PC-3 (cell line): ENCODE measurements at places on chromosomes 6 and 20. TPM values are rescaled to one million over a fixed set of nuclear protein-coding genes. Genes with fewer than 3 reads are reported as not detected.

DNA sequence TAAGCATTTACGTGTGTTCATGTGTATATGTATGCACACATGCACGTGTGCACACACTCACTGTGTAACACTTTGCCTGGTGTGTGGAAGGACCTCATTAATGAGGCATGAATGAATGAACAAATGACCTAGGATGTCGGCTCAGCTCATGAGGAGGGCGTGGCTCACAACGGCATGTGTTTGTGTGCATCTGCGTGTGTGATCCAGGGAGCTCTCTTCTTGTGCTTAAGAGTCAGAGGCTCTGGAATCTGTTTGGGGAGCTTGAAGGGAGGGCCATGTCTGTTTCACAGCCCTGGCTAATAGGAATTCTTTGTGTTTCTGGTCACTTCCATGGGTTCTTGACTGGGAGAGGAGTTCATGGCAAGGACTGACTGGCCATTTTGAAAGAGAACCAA lies 32.7 kb downstream of the TOX2 start:
- no peaks in the 10 kb centered on the region for H3K36me3 ChIP-seq
- no peak overlapping the region for H3K27ac ChIP-seq
- no peak for DNase-seq
- no peak overlapping the region for H3K4me3 ChIP-seq
- peaks cover 13% of the 10 kb centered on the region for H3K4me1 ChIP-seq

GRCh38 chr6:1390133-1390945 lies 963 bp downstream of the FOXF2 start:
- no peak overlapping the region for H3K27ac ChIP-seq
- H3K27me3 ChIP-seq: peaks cover 72% of the 10 kb centered on the region
- H3K4me3 ChIP-seq: no peak overlapping the region

DNA sequence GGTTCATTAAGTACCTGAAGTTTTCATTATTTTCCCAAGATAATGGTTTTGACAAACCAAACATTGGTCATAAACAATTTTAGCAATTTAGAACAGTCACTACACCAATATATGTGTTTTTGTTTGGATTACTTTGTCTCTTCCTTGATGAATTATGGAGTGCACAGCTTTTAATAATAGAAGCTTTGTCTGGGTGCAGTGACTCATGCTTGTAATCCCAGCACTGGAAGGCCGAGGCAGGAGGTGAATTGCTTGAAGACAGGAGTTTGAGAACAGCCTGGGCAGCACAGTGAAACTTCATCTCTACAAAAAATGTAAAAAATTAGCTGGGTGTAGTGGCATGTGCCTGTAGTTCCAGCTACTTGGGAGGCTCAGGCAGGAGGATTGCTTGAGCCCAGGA lies 89.4 kb upstream of the ANKEF1 start:
- peak overlapping the region; percentile 74 for H3K27ac ChIP-seq
- H3K36me3 ChIP-seq: no peaks in the 10 kb centered on the region
- H3K4me3 ChIP-seq: no peak overlapping the region
- no peaks in the 10 kb centered on the region for H3K27me3 ChIP-seq

GRCh38 chr20:33408716-33409654 lies 7.7 kb upstream of the CDK5RAP1 start:
- no peak for DNase-seq
- H3K4me1 ChIP-seq: no peaks in the 10 kb centered on the region
- H3K4me3 ChIP-seq: no peak overlapping the region
- no peaks in the 10 kb centered on the region for H3K27me3 ChIP-seq
- no peak overlapping the region for H3K27ac ChIP-seq

- no peak for DNase-seq
- H3K4me1 ChIP-seq: no peaks in the 10 kb centered on the region
- H3K36me3 ChIP-seq: no peaks in the 10 kb centered on the region
- H3K27ac ChIP-seq: no peak overlapping the region
- no peak overlapping the region for H3K4me3 ChIP-seq
Measured at GRCh38 chr6:163731215-163732013, 316.9 kb downstream of the QKI start.

- H3K4me1 ChIP-seq: peaks cover 9% of the 10 kb centered on the region
- no peak for DNase-seq
- no peak overlapping the region for H3K27ac ChIP-seq
- H3K27me3 ChIP-seq: no peaks in the 10 kb centered on the region
- no peak overlapping the region for H3K4me3 ChIP-seq
Measured at GRCh38 chr20:41432746-41433145, 66.1 kb upstream of the EMILIN3 start.

DNA sequence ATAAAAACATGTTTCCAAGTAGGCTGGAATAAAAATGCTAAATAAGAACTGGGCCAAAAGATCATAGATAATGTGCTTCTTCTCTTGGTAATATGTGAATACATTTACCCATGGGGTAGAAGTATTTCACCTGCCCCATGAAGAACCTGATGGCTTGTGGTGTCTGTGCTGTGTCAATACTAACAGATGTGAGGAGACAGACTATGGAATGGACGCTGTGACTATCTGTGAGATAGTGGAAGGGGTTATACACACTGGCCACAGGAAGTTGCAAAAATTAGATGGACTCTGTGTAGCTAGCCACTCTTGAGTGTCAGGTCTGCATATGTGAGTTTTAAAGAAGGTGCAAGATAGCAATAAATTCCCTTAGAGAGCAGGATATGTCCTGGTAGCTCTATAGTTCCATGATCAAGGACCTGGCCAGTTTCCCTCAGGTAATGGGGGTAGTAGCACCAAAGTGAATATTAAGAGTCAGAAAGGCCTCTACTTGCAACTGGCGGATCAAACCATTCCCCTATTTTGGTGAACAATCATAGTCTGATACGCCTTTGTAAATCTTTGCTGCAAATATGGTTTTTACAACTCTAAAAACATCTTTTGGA lies 48.6 kb downstream of the NEDD9 start:
- H3K4me1 ChIP-seq: peaks cover 17% of the 10 kb centered on the region
- no peak overlapping the region for H3K4me3 ChIP-seq
- no peak for DNase-seq
- peaks cover 20% of the 10 kb centered on the region; the same call in 1 of the 2 replicates for H3K36me3 ChIP-seq
- no peaks in the 10 kb centered on the region for H3K27me3 ChIP-seq
- H3K27ac ChIP-seq: no peak overlapping the region

- no peaks in the 10 kb centered on the region for H3K4me1 ChIP-seq
- H3K27me3 ChIP-seq: no peaks in the 10 kb centered on the region
- no peak overlapping the region for H3K4me3 ChIP-seq
- no peak for DNase-seq
- no peak overlapping the region for H3K27ac ChIP-seq
Measured at GRCh38 chr6:169502445-169502844, 199.4 kb downstream of the WDR27 start.

DNA sequence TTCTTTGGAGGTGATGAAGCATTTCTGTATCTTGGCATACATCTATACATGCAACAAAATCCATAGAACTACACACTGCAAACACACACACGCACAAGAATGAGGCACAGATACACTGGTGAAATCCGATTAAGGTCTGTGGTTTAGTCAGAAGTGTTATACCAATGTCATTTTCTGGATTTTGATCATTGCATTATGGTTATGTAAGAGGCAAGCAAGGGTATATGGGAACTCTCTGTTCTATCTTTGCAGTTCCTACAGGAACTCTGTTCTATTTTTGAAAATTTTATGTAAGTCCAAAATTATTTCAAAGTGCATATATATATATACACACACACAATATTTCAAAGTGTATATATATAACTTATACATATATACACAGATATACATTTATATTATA lies 101.7 kb downstream of the SYNDIG1 start:
- no peak for DNase-seq
- no peak overlapping the region for H3K4me3 ChIP-seq
- H3K27me3 ChIP-seq: peaks cover 94% of the 10 kb centered on the region
- H3K27ac ChIP-seq: no peak overlapping the region
- H3K36me3 ChIP-seq: no peaks in the 10 kb centered on the region
- no peaks in the 10 kb centered on the region for H3K4me1 ChIP-seq

DNA sequence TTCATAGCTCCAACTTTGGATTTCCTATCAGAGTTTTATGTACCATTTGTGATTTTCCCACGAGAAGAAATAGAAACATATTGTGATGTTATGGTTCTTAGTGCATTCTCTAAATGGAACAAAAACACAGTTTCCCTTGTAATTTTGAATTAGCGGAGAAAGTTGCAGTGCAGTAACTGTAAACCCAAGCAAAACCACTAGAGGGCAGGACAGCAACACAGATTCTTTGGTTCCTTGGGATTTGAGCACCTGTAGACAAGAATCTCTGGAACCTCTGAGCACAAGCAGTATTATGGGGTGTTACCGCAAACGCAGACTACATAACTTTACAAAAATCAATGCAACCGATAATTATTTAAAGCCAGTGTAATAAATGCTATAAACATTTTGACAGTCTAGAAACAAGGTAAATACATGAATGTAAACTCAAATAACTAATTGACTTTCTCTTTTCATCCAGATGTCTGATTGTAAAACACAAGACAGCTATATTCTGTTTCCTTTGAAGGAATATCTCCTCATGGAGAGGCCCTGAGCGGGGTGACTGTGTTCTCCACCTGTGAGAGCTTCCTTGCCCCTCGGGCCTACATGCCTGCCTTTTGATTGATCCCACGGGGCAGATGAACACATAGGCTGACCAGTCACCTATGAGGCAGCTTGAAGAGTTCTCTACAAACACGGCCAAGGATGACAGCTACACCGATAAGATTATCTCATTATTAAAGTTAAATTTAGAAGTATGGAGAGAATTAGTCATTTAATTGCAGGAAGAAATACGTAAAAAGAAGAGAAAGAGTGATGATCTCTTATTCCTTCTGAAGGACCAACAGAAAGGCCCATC lies 67.5 kb upstream of the COL21A1 start:
- no peaks in the 10 kb centered on the region for H3K27me3 ChIP-seq
- no peak overlapping the region for H3K27ac ChIP-seq
- peaks cover 5% of the 10 kb centered on the region; the same call in 1 of the 2 replicates for H3K4me1 ChIP-seq
- DNase-seq: peak; percentile 81

DNA sequence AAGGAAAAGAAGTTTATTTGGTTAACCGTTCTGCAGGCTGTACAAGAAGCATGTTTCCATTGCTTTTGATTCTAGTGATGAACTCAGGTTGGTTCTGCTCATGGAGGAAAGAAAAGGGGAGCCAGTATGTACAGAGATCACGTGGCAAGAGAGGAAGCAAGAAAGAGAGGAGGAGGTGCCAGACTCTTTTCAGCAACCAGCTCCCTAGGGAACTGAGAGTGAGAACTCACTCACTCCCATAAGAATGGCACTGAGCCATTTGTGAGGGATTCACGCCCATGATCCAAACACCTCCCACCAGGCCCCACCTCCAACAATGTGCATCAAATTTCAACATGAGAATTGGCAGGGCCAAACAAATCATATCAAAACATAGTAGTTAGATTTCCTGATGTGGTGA lies 649.1 kb downstream of the EPM2A start:
- H3K4me3 ChIP-seq: no peak overlapping the region
- H3K27me3 ChIP-seq: no peaks in the 10 kb centered on the region

- no peaks in the 10 kb centered on the region for H3K27me3 ChIP-seq
- DNase-seq: no peak
- H3K4me1 ChIP-seq: no peaks in the 10 kb centered on the region
- no peak overlapping the region for H3K4me3 ChIP-seq
- no peak overlapping the region for H3K27ac ChIP-seq
- H3K36me3 ChIP-seq: peaks cover 9% of the 10 kb centered on the region
Measured at GRCh38 chr6:41571021-41571780, 25.0 kb downstream of the FOXP4 start.

DNA sequence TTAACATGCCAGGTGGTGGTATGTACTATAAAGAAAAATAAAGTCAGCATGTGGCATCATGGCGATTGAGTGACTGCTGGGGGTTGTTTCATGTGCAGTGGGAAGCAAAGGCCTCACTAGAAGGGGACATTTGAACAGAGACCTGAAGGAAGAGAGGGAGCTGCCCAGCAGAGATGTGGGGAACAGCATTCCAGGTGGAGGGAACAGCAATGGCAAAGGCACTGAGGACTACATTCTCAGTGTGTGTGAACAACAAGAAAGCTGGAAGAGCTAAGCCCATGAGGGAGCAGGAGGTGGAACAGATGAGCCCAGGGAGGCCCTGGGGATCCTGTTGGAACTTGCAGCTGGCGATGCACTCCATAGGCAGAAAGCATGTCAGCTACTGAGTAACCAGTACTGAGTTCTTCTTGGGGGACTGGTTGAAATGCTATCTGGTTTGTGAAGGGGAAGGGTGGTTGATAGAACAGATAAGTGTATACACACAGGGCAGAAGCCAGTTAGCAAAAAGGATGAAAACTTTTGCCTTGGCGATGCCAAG lies 29.2 kb downstream of the NOX3 start:
- no peaks in the 10 kb centered on the region for H3K27me3 ChIP-seq
- H3K4me3 ChIP-seq: no peak overlapping the region
- H3K4me1 ChIP-seq: no peaks in the 10 kb centered on the region
- no peak for DNase-seq
- H3K36me3 ChIP-seq: no peaks in the 10 kb centered on the region

DNA sequence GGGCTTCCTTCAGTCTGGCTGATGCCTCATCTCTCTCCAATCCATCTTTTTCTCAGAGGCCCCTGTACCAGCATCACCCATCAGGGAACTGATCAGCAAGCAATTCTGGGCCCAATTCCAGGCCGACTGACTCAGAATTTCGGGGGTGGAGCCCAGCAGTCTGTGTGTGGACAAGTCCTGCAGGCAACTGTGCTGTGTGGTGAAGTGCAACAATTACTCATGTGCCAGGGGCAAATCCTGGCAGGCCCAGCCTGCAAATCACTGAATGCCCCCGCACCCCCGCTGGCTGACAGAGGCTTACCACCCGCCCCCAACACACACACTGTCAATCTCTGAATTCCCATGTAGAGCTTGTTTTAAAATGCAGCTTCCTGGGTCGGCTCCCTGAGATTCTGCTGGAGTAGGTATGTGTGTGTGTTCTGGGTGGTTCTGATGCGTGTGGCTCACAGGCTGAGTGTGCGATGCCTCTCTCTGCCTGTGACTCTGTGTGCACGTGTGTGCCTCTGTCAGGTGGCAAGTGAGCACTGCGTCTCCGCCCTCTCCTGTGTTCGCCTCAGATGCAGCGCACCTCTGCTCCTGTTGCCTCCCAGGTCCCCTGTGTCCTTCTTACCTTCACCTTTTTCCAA lies 45.4 kb downstream of the SSR1 start:
- H3K27ac ChIP-seq: peak overlapping the region; percentile 69
- DNase-seq: peak; percentile 99
- peak overlapping the region; percentile 30; the same call in 1 of the 2 replicates for H3K4me3 ChIP-seq
- H3K27me3 ChIP-seq: no peaks in the 10 kb centered on the region
- H3K36me3 ChIP-seq: no peaks in the 10 kb centered on the region
- H3K4me1 ChIP-seq: peaks cover 14% of the 10 kb centered on the region

BTNL2 gene
- total RNA-seq: not detected in 2 replicates

BMP5 gene
- total RNA-seq: not detected in 2 replicates

TGM2 gene
- 583 and 773 TPM in 2 replicates for total RNA-seq

PEX3 gene
- 17.5 and 23.8 TPM in 2 replicates for total RNA-seq

CYP39A1 gene
- 0.66 and 1.2 TPM in 2 replicates for total RNA-seq

ASIP gene
- total RNA-seq: not detected in 2 replicates

CPXM1 gene
- not detected in 2 replicates for total RNA-seq

TFAP2A gene
- total RNA-seq: 29.4 and 35.5 TPM in 2 replicates

RIMS1 gene
- 0.51 and 0.81 TPM in 2 replicates for total RNA-seq

OTOR gene
- not detected in 2 replicates for total RNA-seq

C6orf141 gene
- 43.8 and 49.4 TPM in 2 replicates for total RNA-seq

TSHZ2 gene
- not detected in 2 replicates for total RNA-seq

PM20D2 gene
- total RNA-seq: 17.3 and 21.0 TPM in 2 replicates

FRS3 gene
- 3.9 and 4.3 TPM in 2 replicates for total RNA-seq

HTR1E gene
- not detected in 2 replicates for total RNA-seq

POPDC3 gene
- 31.6 and 41.4 TPM in 2 replicates for total RNA-seq
